ENCODE measurements at places on chromosomes 2 and 18.

- no peak overlapping the region for H3K4me3 ChIP-seq
- H3K27me3 ChIP-seq: peaks cover 16% of the 10 kb centered on the region
- H3K27ac ChIP-seq: no peak overlapping the region
- no peaks in the 10 kb centered on the region for H3K36me3 ChIP-seq
Measured at GRCh38 chr2:159921752-159922404, 123.9 kb upstream of the CD302 start.

DNA sequence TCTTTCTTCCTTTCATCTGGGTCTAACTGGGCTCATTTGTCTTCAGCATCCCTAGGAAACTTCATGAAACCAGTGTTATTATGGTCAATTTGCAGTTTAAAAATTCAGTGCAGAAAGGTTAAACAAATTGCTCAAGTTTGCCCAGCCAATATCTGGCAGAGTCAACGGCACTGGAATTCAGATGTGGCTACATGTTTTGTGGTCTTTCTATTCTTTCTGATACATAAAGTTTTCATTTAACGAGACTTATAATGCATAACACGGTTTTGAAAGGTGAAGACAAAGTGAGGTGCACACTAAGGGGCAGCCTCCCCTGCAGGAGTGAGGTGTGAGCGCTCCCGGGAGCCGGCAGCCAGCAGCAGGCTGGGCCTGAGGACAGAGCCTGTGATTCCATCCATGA lies 164.6 kb downstream of the RTP5 start:
- peaks cover 80% of the 10 kb centered on the region for H3K27me3 ChIP-seq
- DNase-seq: no peak
- no peaks in the 10 kb centered on the region for H3K36me3 ChIP-seq

DNA sequence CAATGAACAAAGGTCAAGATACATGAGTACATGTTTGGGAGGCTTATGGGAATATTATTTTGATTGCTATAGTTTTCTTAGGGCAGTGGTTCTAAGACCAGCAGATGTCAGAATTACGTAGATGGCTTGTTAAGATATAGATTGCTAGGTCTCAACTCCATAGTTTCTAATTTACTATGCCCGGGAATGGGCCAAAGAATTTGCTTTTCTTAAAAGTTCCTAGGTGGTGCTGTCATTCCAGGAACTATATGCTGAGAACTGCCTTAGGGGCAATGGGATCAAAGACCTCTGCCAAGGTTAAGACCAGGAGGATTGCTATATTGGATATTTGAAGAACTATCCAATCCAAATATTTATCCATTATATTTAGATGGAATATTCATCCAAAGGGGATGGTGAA lies 141.8 kb downstream of the FSIP2 start:
- DNase-seq: no peak
- H3K27ac ChIP-seq: no peak overlapping the region
- H3K4me1 ChIP-seq: no peaks in the 10 kb centered on the region
- H3K4me3 ChIP-seq: no peak overlapping the region

GRCh38 chr2:168422584-168422983 lies 33.5 kb upstream of the CERS6 start:
- peaks cover 6% of the 10 kb centered on the region for H3K27me3 ChIP-seq
- no peaks in the 10 kb centered on the region for H3K4me1 ChIP-seq
- no peak for DNase-seq
- H3K36me3 ChIP-seq: no peaks in the 10 kb centered on the region
- H3K27ac ChIP-seq: no peak overlapping the region

GRCh38 chr2:151200844-151201243 lies 60.8 kb downstream of the RBM43 start:
- H3K27ac ChIP-seq: no peak overlapping the region
- H3K4me3 ChIP-seq: no peak overlapping the region
- H3K36me3 ChIP-seq: no peaks in the 10 kb centered on the region
- no peaks in the 10 kb centered on the region for H3K4me1 ChIP-seq
- DNase-seq: no peak
